ENCODE measurements at places on chromosomes 7 and 10. TPM values are rescaled to one million over a fixed set of nuclear protein-coding genes. Genes with fewer than 3 reads are reported as not detected.

IGFBP3 gene
- total RNA-seq, result 7.9 TPM

AQP1 gene
- total RNA-seq, result 42.3 TPM

LIPK gene
- 3.3 TPM for total RNA-seq

MICALL2 gene
- total RNA-seq, result 16.1 TPM

SLC18A3 gene
- total RNA-seq, result not detected

LRMDA gene
- total RNA-seq, result 1.8 TPM

GOLGA7B gene
- total RNA-seq, result 1.4 TPM

NME8 gene
- total RNA-seq, result not detected

PSD gene
- total RNA-seq, result 2.0 TPM

PSPH gene
- total RNA-seq, result 27.5 TPM

DEPP1 gene
- 3.3 TPM for total RNA-seq

ELMO1 gene
- 4.0 TPM for total RNA-seq

BHLHA15 gene
- 0.76 TPM for total RNA-seq

MKLN1 gene
- 26.7 TPM for total RNA-seq

GBX1 gene
- total RNA-seq, result not detected

CYP2C8 gene
- total RNA-seq, result 0.20 TPM

MAT1A gene
- 0.48 TPM for total RNA-seq

INMT gene
- 1.5 TPM for total RNA-seq

Measured in esophagus mucosa (tissue), 1 donor.